ENCODE measurements at places on chromosomes 7 and 10. TPM values are rescaled to one million over a fixed set of nuclear protein-coding genes. Genes with fewer than 3 reads are reported as not detected.

The SH2D4B gene
- not detected for total RNA-seq

The NOS3 gene
- 3.9 TPM for total RNA-seq

The OR9A2 gene
- not detected for total RNA-seq

The PLXDC2 gene
- total RNA-seq, result 0.37 TPM

The OR6B1 gene
- not detected for total RNA-seq

The ACTL6B gene
- total RNA-seq, result not detected
